ENCODE measurements at places on chromosomes 7 and 10.
A peak's percentile ranks its signal among the peaks of the same experiment; 100 is the strongest.

DNA sequence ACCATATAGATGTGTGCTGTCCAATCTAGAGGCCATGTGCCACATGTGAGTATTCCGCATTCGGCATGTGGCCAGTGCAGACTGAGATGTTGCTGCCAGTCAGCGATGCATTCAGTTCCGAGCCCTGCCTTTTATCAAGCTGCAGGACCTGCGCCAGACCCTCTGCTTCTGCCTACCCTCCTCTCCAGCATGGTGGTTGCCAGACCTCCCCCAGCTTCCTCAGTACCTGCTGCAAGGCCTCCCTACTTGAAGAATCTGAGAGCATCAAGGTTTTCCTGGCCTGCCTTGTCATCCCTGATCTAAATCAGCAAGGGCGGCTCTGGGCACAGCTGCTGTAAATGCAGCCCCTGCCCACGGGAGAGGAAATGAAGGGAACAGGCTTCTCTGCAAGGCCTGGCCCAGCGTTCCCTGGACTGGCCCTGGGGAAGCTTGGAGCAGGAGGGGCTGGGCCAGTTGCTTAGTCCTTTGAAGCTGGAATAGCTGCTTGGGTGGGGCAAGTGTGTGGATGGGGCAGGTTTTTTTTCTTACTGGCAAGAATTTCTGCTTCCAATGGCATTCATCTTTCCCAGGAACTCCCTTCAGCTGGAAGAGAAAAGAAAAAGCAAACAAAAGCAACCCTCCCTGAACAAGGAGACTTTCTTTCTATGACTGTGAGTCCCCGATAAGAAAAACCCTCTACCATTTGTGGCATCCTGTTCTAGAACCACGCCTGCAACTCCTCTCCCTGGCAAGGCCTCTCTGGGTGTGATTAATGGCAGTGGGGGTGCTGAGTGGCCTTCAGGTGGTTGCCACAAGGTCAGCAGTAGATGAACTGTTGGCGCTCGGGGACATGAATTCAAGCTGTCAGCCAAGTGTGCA lies 93.0 kb downstream of the NHLRC2 start:
- DNase-seq, result no peak

GRCh38 chr7:30824821-30825720 lies 53.9 kb downstream of the MINDY4 start:
- DNase-seq, result no peak

DNA sequence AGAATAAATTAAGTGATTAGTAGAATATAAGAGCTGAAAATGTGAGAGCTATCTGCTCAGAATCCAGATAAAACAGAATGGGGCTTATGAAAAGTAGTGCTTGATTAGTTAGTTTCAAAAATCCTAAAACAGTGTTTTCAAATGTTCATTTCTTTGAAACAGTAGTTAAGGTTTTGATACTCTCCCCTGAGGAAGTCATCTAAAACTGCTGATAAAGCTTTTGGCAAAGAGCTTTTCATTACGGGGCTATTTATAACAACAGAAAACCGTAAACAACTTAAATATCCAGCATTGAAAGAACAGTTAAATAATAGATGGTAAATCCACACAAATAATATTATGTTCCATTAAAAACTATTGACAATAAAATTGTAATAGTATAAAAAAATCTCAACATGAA lies 77.5 kb downstream of the NPSR1 start:
- no peak for DNase-seq

DNA sequence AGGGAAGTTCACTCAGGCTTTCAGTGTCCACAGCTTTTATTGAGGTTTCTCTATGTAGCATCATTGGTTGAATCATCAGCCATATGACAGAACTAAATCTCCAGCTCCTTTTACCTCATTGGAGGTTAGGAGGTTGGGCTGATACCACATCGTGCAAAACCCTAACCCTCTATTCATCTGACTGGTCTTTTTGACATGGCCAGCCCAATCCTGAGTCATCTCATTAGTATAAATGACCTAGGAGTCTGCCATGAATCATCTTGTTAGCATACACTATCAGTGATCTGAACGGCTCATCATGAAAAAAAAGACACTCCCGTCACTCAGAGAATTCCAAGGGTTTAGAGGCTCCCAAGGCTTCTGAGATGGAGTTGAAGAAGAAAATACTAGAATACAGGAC lies 669.8 kb upstream of the POT1 start:
- no peak for DNase-seq

DNA sequence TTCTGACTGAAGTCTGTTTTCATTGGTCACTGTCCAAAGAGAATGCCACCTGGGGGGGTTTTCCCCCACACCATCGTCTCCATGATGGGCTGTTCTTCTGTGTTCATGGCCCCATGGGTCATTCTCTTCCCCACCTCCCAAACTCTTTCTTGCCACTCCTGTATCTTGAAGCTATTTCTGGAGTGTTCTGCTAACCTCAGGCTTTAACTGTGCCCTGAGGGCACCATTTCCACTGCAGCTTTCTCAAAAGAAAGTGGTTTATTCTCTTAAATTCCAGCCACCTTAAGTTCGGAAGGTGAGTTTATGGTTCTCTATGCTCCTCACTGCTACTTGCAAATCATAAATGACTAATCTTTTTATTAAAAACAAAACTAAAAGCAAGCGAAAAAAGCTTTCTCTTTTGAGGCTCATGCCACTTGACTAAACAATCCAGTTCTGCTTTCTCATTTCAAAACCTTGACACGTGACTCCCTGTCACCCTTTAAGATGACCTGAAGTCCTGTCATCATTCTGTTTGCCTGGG lies 7.4 kb upstream of the APBB1IP start:
- DNase-seq, result peak; percentile 65

DNA sequence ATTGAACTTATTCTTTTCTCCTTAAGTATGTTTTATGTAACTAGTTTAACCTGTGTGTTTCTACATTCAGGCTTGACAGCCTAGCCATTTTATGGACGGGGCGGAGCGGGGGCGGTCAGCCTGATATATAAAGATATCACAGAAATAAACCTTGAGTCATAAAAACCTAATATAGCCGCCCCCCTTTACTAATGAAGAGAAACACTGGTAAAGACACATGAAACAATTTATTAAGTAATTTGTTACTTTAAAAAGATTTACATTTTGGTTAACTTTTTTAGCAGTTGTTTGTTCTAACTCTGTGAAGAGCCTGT lies 84.0 kb downstream of the MAPK8 start:
- DNase-seq, result no peak

GRCh38 chr7:54796150-54796549 lies 37.1 kb upstream of the SEC61G start:
- no peak for DNase-seq

GRCh38 chr7:41005374-41005901 lies 697.5 kb downstream of the INHBA start:
- peak; percentile 79 for DNase-seq

DNA sequence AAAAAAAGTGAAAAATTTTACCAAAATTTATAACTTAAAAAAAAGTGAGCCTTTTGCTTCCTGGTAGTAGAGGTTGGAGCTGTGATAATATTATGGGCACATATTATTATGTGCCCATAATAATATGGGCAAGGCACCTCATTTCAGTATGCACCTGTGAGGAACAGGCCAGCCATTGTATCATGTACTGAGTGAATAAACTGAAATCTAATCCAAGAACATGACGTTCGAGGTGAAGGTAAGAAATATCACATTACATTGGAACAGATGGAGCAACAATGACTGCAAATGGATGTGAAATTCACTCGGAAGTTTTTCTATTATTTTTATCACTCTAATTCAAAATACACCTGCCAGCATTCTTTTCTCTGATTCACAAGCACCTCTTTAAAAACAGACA lies 216.0 kb downstream of the KLF6 start:
- DNase-seq, result no peak

DNA sequence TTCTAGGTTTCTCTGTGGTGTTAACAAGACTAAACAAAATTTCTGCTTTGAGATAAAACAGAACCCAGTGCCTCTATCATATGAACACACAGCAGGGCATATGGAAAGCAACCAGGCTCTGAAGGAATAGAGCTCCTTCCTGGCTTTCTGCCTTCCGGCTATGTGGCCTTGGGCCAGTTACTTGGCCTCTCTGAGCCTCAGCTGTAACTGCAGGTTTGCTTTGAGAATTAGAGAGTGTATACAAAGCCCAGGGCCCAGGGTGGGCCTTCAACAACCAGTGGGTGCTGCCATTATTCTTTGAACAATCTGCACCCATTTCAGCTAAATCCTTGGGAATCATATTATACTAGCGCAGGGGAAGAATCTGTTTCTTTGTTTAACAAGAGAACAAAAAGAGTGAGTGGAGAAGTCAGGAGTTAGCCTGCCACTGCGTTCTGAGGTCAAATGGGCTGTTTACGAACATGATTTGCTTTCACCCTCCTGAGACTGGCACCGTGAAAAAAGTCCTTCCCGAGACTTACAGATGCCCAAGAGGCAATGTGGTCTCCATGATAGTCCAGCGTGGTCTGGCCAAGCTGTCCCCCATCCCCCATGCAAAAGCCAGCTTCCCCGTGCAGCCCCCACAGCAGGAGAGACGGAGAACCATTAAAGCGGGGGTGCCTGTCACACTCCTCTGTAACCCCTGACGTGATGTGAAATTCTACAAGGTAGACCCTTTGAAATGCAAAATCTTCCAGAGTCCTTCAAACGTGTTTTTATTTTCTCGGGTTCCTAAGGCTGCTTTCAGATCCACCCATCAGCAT lies 4.9 kb downstream of the FAM53B start:
- DNase-seq, result no peak

GRCh38 chr7:98240961-98241673 lies 10.9 kb downstream of the TECPR1 start:
- DNase-seq, result peak; percentile 31

GRCh38 chr7:106092204-106092603 lies 19.9 kb downstream of the SYPL1 start:
- DNase-seq, result no peak

- no peak for DNase-seq
Measured at GRCh38 chr10:43047288-43047970, 29.4 kb upstream of the RET start.

DNA sequence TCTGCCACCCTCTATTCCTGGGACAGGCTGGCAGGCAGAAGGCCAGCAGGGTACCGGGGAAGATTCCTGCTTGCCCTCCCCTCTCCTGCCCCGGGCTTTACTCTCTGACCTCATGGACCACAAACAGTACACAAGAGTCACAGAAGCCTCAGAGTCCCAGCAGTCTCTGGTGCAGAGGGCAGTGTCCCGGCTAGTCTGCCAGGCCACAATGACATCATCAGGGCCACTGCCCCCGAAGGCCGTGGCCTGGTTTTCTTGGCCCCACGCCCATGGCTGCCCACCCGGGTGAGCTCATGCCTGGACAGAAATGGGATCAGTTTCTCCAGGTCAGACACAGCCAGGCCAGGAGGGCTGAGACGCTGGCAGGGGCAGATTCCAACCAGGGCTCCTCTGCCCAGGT lies 91.9 kb downstream of the MYL10 start:
- peak; percentile 66 for DNase-seq

GRCh38 chr7:94409200-94409948 lies 14.7 kb downstream of the COL1A2 start:
- no peak for DNase-seq

GRCh38 chr10:114609518-114610426 lies 48.3 kb downstream of the ABLIM1 start:
- DNase-seq, result no peak

DNA sequence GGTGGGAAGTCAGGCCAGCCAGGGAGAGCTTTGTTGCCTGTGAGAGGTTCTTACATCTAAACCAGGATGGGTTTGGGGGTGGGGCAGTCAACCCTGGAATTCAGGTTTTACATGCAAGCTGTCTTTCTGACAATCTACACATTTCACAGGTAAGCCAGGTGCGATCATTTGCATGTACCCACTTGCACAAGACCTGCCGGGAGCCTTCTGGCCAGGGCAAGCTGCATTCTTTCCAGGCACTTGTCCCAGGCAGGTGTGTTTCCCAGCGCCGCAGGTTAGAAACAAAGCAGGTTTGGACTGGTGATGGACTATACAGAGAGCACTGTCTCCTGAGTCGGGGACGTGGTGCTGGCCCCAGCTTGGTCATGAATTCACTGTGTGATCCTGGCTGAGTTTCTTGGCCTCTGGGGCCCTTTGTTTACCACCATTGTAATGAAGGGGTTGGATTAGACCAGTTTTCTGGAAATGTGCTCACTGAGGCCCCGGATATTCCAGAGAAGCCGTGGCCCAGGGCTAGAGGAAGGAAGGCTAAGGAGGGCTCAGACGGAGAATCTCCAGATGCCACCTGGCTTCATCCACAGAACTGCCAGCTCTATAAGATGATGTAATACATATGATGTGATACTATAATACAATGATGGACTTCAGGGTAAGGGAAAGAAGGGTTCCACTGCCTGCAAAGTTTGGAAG lies 205.2 kb upstream of the SVIL start:
- no peak for DNase-seq

DNA sequence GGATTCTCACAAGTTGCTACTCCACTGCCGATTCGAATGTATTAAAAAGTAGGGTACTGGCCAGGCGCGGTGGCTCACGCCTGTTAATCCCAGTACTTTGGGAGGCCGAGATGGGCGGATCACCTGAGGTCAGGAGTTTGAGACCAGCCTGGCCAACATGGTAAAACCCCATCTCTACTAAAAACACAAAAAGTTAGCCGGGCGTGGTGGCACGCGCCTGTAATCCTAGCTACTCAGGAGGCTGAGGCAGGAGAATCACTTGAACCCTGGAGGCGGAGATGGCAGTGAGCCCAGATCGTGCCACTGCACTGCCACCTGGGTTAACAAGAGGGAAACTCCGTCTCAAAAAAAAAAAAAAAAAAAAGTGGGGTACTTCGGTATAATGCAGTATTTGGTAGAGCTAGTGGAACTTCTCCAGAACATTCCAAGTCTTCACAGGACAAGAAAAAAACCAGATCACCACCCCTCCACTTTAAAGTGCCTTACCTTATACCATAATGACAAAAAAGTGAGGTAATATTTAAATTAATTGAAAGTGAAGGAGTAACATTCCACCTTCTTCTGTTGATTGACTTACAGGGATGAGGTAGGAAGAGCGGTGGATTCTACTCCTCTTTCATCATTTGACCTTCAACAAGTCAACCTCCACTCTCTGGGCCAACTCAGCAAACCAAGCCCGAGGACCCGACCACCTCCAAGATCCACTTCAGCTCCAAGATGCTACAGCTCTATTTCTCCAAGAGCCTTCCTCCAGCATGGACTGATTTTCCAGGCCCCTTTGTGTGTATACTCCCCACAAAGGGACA lies 2.0 kb downstream of the BAZ1B start:
- peak; percentile 13 for DNase-seq

- no peak for DNase-seq
Measured at GRCh38 chr7:33452805-33453502, 323.6 kb downstream of the BBS9 start.

DNA sequence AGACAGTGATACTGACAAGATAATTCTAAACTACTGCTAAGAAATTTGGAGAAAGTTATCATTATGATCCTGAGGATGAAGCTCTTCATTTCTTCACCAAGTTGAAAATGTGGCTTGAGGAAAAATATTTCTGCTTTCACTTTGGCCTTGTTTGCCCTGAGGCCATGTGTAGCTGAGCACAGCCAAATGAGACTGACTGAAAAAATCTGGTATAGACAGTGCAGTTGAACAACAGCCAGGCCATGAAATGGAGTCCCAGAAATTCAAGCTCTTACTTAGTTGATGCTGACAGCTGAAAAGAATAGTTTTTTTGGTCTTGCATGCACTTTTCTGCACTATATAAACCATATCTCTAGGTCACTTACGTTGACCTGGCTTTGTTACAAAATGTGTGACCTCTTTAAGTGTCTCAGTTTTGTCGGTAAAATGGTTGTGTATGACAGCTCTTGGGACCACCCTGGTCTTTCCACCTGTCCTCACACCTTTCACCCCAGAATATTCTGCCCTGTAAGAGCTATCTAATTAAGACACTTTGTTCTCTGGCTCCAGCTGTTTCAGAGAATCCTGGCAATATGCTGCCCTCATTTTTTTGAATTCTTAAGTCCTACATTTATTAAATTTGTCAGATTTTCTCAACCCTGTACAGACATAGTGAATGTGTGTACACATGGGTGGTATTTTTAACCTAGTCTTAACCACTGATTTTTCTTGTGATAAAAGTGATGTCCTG lies 91.3 kb downstream of the CD36 start:
- DNase-seq, result peak; percentile 80

Data from EL (cell line).